SK-MEL-5 (cell line): ENCODE measurements at places on chromosomes 3 and 15. TPM values are rescaled to one million over a fixed set of nuclear protein-coding genes. Genes with fewer than 3 reads are reported as not detected.

The RAP2B gene
- total RNA-seq, result 87.9 and 95.8 TPM in 2 replicates

The MB21D2 gene
- 9.5 and 9.9 TPM in 2 replicates for total RNA-seq

The EID1 gene
- 154 and 171 TPM in 2 replicates for total RNA-seq

The TASOR gene
- total RNA-seq, result 55.2 and 70.3 TPM in 2 replicates

GRCh38 chr15:76368122-76368621 lies 31.6 kb downstream of the ISL2 start:
- DNase-seq, result no peak

GRCh38 chr3:170815340-170815739 lies 54.7 kb downstream of the RPL22L1 start:
- DNase-seq, result no peak

DNA sequence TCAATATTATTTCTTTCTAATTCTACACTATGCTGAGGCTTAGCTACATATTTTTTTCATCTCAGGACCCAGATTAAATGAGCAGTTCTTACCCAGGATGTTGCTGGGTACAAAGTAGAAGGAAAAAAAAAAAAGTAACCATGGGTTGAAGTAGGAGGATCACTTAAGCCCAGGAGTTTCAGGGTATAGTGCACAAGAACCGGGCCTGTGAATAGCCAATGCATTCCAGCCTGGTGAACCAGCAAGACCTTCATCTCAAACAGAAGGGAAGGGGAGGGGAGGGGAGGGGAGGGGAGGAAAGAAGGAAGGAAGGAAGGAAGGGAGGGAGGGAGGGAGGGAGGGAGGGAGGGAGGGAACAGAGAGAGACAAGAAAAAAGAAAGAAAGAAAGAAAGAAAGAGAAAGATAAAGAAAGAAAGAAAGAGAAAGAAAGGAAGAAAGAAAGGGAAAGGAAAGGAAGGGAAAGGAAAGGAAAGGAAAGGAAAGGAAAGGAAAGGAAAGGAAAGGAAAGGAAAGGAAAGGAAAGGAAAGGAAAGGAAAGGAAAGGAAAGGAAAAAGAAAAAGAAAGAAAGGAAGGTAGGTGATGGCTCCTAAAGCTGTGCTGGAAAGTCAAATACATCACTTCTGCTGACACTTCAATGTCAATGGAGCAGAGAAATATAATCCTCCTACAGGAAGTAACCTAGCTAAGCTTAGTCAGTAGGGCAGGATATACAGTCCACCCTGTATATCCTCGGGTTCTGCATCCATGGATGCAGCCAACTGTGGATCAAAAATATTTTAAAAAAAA lies 206.8 kb upstream of the TGFBR2 start:
- no peak for DNase-seq

- DNase-seq, result no peak
Measured at GRCh38 chr15:86062646-86063243, 16.9 kb upstream of the AGBL1 start.

DNA sequence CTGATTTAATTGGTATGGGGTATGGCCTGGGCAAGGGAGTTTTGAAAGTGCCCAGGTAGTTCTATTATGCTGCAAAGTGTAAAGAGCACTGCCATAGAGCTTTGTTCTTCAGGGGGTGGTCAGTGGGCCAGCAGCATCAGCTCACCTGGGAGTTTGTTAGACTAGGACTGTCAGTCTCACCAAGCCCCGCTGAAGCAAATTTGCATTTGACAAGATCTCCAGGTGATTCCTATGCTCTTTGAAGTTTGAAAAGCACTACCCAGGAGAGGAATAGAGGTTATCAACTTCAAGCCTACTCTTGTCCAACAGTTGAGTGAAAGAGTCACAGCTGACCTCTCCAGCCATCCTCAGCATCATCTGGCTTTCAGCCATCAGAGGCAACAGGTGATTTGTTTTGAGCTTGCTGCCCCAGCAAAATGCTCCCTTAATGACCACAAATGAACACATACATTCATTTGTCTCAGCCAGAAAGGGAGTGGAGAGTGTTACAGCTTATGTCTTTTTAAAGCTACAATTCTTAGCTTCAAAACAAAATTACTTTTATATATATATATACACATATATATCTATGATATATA lies 8.0 kb downstream of the ZSCAN2 start:
- no peak for DNase-seq

GRCh38 chr3:135057996-135058395 lies 262.9 kb downstream of the EPHB1 start:
- no peak for DNase-seq

- no peak for DNase-seq
Measured at GRCh38 chr15:94682171-94682570, 450.8 kb downstream of the MCTP2 start.
